ENCODE measurements at places on chromosomes 2 and 18.

GRCh38 chr2:61909116-61909515 lies 3.6 kb downstream of the COMMD1 start:
- no peak for DNase-seq

DNA sequence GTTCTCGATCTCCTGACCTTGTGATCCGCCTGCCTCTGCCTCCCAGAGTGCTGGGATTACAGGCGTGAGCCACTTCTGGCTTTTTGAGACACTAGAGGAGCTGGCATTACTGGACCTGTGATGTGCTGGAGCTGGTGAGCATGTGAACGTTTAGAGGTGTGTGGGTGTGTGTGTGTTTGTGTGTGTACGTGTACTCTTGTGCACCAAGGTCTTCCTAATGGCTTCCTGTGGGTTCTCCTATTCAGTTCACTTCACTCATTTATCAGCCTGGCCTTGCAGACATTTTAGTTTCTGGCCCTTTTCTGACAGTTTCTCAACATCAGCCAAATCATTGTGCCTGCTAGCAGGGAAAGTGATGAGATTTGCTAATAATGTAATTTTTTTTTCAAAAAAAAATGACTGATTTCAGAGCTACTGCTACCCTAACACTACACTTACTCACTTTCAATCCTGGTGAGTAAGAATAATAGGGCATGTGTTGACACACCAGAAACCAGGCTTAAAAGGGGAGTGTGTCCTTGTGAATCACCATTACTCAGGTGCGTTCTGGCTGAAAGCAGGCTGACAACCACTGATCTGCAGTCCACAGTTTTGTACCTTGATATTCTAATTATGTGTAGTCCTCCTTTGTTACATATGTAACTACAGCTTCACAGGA lies 41.0 kb upstream of the ACTR3 start:
- DNase-seq, result no peak

DNA sequence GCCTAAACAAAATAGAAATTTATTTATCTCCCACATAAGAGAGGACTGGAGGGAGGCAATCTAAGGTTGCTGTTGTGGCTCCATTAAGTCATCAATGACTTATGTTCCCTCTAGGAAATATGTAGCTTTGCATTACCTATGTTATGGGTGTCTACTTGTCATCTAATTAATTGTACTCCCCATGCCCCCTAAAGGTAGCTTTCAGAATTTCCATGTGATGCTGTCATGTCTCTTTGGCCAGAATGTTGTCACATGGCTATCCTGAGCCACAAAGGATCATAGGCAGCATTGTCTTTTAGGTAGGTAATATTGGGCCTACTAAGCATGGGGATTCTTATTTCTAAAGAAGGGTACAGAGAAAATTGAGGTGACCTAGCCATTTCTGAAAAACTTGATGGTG lies 935.6 kb upstream of the FANCL start:
- no peak for DNase-seq

DNA sequence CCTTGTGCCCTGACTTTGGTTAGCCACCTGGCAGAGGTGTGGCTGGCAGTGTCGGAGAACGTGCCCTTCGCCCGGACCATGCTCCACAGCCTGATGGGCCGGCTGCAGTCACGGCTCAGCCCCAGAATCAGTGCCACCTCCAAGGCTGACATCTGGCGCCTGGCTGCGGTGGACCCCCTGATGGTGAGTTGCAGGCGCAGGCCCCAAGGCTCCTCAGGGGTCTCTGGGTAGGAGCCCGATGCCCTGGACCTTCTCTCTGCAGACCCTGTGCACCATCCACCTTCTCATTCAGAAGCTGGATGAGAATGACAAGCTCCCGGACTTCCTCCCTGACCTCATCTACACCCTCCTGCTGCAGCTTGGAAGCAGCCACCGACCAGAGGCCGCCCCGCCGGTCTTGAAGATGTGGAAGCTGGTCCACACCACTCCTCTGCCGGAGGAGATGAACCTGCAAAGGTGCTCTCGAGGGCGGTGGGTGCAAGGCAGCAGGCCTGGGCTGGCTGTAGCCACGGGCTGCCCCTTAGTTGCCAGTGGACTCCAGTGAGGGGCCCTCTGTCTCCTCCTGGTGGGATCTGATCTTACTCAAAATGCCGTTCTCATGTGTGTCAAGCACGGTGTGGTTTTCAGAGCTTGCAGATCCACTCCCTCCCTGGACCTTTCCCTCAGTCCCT lies 32.1 kb downstream of the HJURP start:
- no peak for DNase-seq

GRCh38 chr2:102385522-102385921 lies 29.9 kb downstream of the IL18R1 start:
- DNase-seq, result no peak

DNA sequence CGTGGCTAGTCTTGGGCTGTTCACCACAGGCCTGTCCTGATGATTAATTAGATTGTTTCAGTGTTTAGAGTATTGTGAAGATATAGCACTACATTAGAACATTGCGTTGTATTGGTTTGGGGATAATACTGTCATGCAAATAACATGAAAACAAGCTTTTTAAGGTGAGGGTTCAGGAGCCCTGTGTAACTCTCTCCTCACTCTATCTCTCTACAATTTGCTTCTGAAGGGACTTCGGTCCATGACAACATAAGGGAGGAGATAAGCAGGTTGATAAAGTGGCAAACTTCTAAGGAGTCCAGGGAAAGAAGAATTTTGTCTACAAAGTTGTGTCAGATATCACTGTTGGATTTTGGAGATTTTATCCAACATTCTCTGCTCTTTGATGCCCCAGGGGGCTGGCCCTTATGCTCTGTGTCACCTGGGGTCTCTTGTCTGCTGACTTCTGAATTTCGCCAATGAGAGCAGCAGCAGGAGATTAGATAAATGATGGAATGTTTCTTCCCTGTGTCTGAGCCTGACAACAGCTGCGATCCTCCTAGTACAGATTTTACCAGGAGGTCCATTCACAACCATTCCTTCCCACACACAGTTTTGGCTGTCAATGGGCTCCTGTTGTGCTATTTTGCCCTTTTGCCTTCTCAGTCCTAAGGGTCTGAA lies 3.3 kb downstream of the TNP1 start:
- DNase-seq, result no peak

- DNase-seq, result no peak
Measured at GRCh38 chr2:165193178-165193777, 10.6 kb downstream of the SCN3A start.

DNA sequence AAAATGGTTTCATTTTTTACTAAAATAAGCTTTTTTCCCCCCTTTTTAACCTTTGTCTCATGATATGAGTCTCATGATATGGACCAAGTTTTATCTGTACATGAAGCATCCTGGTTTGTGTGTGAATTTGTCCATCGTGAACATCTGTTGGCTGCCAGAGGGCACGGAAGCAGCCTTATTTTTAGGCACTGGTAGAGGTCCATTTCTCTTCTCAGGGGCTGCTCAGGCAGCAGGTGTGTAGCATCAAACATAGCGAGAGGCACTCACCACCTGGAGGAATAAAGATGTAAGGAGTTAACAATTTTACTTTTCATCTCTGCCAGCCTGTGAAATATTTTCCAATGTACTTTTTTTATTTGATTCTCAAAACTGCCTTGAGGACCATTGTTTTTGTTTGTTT lies 134.5 kb downstream of the RHBDD1 start:
- DNase-seq, result no peak

DNA sequence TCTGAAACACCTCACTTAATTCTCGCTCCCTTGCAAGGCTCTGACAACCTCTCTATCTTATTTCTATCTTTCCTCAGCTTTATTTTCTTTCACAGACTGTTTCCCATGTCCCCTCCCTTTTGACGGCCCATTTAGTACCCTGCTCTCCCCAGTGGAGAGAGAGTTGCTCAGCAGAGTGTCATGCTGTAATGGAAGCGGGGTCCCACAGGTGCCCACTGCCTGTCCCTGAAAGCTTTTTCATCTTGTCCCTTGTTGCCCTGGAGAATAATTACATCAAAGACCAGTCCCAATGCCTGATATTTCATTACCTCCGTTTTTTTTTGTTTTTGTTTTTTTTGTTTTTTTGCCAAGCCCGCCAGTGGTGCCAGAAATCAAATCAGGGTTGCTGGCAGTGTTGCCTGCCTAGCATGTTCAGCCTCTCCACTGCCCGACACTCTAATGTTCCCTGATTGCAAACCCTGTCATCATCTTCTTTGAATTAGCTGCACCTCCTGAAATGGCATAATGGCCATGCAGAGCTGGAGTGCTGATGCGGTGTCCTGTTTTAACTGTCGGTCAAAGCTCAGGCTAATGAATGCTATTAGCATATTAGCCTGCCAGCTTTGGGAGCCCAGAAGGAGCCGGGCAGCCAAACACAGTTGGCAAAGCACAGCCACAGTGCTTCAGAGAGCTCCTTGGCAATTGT lies 71.2 kb upstream of the CAVIN2 start:
- no peak for DNase-seq

GRCh38 chr2:205680067-205680466 lies 2.2 kb upstream of the NRP2 start:
- no peak for DNase-seq

Measured in activated gamma-delta T cell treated with anti-CD3 and anti-CD28 coated beads, Interleukin-2, amount 50 U/mL, for 16 hours (primary cell).